NCI-H1092 treated with DMSO at 0.1 percent for 48 hours (cell line): ENCODE measurements at places on chromosomes 6 and 20.
A peak's percentile ranks its signal among the peaks of the same experiment; 100 is the strongest.

DNA sequence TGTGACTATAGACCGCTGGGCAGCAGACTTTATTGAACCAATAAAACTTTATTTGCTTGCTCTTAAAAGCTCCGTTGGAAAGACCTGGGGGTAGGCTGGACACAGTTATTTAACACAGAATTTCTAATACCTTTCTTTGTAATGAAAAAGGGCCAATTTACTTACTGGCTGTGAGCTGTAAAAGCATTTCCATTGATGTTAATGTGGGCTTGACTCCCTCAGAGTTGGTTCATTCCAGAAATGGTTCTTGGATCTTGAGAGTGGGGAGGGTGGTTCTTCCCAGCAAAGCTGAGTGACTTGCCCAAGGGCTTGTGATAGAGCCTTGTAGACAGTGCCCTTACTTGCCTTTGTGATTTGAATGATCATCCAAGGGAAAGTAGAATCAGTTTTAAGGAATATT lies 100.6 kb downstream of the SOX4 start:
- no peak for DNase-seq

DNA sequence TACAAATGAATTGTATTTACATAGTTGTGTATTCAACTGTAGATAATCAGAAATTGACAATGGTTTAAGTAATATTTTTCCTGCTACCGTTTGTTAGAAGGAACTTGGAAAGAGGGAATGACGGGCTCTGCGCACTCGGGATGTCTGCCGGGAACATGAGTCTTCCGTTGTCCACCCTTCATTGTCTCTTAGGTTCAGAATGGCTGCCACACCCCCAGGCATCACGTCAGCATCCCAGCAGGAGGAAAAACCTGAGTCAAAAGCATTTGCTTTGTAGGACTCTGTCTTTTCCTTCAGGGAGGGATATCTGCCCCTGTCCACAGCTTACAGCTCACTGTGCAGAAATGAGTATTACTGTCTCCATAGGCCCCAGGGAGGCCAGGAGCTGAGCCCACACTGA lies 331.2 kb downstream of the THBS2 start:
- no peak for DNase-seq

GRCh38 chr6:105988321-105988720 lies 97.8 kb upstream of the PRDM1 start:
- no peak for DNase-seq

DNA sequence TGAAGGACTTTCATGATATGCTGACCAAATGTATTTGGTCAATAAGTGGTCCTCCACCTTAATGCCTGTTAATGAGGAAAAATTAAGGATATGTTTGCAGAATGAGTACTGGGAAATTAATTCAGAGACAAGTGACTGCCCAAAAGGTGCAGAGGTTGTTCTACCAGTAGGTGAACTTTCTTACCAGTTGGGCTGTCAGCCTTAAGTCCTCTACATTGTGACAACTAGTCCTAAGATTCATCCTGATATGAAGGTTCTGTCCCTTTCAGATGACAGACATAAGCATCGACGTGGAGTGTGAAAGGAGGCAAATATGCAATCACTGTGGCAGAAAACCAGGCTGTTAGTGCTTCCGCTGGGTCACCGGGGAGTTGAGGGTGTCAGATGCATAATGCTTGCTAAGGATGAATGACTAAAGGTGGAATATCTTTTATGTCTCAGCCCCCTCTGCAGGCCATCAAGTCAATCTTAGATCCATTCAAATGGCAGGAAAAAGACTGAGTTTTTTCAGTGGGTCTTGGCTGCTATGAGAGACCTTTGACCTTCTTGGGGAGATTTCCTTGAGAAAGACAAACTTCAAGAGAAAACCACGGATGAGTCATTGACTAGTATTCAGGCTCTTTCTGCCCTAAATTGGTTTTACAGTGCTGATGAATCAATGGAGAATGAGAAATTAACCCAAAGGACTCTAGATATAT lies 226.0 kb downstream of the TPBG start:
- peak; percentile 64 for DNase-seq

DNA sequence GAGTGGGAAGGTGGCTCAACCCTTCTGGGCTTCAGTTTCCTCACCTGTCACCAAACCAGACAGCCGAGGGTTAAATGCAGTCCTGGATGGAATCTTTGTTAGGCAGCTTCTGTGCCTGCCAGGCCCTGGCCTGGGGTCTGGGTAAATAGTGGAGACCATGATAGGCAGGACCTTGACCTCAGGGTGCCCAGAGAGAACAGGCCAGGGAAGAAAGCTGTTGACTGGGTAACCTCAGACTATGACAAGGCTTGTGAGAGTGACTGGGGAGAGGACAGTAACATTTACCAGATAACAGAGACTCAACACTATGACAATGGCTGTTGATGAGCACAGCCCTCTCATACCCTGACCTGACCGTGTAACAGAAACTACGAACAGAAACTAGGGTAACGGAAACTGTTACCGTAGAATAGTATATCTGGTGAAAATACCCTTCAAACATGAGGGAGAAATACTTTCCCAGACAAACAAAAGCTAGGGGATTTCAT lies 218.3 kb downstream of the PREX1 start:
- DNase-seq = no peak

DNA sequence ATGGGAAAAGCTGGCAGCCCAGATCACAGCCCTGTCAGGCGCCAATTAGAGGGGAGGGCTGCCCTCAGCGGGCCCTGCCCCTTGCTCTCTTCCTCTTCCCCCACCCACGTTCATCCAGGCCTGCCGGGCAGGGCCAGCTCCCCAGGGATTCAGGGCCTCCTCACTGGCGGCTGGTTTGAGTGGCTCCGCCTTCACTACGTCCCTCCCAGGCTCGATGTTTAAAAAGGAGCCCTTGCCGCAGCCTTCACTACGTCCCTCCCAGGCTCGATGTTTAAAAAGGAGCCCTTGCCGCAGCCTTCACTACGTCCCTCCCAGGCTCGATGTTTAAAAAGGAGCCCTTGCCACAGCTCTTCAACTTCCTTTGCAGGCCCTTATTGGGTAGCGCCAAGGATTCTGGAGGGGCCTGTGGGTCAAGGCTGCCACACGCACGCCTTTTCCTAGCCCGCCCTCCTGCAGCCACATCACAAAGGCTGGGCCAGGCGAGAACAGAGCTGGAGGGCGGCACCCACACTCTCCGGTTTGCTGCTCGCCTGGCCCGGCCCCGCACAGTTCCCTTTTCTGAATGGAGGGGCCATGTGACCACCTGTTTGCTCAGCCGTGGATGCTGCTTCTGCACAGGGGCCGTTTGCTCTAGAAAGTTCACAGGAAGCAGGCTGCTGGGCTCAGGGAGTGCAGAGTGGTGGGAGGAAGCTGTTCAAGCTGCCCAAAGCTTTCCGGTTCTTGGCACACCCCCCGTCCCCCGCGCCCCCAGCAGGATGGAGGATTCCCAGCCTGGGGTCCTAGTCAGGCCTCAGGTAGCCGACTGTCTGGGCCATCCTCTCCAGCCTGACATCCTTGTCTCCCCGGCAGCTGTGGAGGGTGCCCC lies 1.6 kb downstream of the SLC17A9 start:
- peak; percentile 77 for DNase-seq

- no peak for DNase-seq
Observed at GRCh38 chr6:83867043-83867442, 7.6 kb downstream of the CYB5R4 start.

DNA sequence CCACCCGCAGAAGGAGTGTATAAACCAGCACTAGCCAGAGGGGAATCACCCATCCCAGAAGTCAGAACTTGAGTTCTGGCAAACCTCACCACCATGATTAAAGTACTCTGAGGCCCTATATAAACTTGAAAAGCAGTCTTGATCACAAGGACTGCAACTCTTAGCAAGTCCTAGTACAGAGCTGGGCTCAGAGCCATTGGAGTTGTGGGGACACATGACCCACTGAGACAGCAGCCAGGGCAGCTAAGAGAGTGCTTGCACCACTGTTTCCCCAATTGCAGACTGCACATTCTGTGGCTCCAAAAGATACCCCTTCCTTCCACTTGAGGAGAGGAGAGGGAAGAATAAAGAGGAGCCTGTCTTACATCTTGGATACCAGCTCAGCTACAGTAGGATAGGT lies 4.7 kb upstream of the MCM9 start:
- no peak for DNase-seq

- DNase-seq = no peak
Observed at GRCh38 chr6:168133168-168133561, 54.2 kb upstream of the FRMD1 start.

GRCh38 chr6:2794171-2794730 lies 29.1 kb downstream of the WRNIP1 start:
- no peak for DNase-seq

GRCh38 chr20:53833333-53834061 lies 236.9 kb downstream of the BCAS1 start:
- no peak for DNase-seq

GRCh38 chr6:88492824-88493223 lies 326.7 kb upstream of the CNR1 start:
- DNase-seq = no peak

DNA sequence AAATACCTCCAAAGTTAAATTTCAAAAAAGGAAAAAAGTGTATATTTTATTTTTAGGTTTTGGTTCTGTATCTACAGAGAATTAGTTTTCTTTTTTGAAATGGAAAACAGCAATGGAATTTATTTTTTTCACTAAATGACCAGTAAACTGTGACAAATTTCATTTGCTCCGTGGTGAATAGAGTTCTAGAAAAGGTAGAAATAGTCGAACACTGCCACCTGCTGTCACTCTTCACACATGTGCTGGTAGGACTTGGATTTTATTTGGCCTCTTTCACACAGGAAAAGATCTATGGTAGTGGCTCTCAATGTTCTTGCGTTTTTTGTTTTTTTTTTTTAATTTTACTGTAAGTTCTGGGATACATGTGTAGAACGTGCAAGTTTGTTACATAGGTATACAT lies 312.5 kb downstream of the EYA4 start:
- peak; percentile 40 for DNase-seq

DNA sequence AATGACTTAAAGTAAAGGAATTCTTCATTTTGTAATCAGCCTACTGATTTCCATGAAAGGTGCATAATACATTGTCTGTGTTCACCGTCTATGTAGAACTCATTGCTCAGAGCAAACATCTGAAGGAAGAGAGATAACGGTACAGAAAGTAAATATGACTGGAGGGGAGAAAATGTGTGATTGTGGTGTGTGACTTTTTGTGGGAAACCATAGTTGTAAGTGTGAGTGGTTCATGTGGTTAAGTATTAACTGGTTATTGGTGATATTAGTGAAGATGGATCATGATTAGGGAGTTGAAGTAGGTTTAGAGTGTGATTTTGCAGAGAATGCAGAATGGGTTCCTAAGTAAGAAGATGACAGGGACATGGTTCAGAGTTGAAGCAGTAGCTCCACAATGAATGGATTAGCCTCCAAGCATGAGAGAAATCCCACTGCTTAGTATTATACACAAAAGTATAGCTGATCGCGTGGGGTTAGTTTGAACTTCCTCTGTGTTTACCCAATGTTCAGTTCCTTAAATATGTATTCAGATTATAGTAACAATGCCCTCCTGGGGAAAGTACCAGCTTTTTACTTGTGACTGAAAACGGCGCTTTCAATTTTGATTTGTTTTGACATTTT lies 368.9 kb downstream of the UTRN start:
- DNase-seq = no peak

DNA sequence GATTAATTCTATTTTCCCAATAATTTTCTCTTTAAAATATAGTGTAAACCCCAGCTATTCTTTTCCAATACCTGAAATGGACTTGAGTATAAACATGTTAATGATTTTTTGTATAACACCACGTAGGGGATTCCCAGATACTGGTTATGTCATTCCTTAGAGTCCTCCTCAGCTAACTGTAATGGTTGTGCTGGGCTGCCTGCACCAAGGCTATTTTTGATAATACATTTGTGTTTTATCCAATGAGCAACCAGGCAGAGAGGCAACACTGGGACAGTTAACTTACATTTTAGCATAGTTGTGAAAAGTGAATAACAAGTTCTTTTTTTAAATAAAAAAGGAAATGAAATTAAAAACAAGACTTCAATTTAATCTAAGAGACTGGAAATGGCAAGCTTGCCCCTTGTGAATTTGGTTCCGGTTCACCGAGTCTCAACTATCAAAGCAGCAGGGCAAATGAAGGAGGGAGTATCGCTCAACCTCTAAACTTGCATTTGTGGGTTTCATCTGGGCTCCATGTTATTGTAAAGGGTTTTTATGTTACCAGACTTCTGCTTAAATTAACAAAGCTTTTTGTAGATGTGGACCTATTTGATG lies 18.8 kb upstream of the BACH2 start:
- no peak for DNase-seq

GRCh38 chr20:52493171-52493721 lies 301.7 kb upstream of the ZFP64 start:
- peak; percentile 18 for DNase-seq

GRCh38 chr6:3076320-3076719 lies 8.0 kb downstream of the RIPK1 start:
- no peak for DNase-seq

DNA sequence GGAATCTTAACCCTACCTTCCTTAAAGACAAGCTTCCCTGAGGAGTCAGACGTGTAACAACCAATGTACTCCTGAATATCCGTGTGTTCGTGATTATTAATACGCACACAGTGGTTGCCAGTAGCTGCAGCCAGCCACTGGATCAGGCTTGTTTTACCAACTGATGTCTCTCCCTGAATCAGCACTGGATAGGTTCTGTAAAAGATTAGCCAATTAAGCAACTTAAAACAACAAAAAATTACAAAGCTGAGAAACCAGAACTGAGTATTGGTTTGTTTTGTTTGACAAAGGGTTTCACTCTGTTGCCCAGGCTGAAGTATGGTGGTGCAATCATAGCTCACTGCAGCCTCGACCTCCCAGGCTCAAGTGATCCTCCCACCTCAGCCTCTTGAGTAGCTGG lies 69.3 kb downstream of the MDN1 start:
- DNase-seq = no peak

DNA sequence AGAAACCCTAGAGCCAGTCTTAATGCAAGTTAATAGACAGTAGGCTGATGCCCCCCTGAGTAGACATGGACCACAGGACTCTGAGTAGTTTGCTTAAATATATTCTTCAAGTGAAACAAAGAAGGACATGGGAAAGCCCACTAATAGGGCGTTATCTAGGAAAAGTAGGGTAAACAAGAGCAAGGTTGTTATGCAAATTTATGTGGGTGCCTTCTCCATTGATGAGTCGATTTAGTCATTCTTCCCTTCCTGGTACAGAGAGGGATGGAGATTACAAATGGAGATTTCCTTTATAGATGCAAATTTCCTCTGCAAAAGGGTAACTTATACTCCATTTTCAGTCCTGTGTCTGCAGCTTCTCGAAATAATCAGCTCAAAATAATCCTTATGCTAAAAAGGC lies 262.0 kb downstream of the CD83 start:
- no peak for DNase-seq

GRCh38 chr6:97939440-97940168 lies 656.6 kb upstream of the MMS22L start:
- no peak for DNase-seq

- DNase-seq = no peak
Observed at GRCh38 chr6:5045416-5045815, 39.7 kb upstream of the PPP1R3G start.

- DNase-seq = no peak
Observed at GRCh38 chr6:37637562-37638413, 59.9 kb downstream of the MDGA1 start.

GRCh38 chr20:53021934-53022333 lies 49.8 kb downstream of the TSHZ2 start:
- no peak for DNase-seq

- no peak for DNase-seq
Observed at GRCh38 chr6:136251394-136251793, 1.3 kb upstream of the MTFR2 start.
